Mesothelial cell of epicardium (in vitro differentiated cells): ENCODE measurements at places on chromosomes 7 and 10.

DNA sequence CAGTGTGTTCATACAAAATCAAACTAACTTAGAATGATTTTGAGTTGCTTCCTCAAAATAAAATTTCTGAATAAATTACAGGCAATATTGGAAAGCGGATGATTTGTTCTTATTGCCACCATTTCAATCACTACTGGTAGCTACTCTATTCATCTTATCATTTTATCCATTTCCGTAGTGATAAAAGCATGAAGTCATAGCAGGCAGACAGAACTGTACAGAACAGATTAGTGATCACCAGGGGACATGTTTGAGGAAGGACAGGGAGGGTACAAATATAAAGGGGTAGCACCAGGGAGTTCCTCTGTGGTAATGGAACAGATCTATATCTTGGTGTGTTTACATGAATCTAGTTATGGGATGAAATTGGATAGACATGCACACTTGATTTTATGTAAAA is 138.5 kb downstream of the WNT2 start:
- no peak for DNase-seq

DNA sequence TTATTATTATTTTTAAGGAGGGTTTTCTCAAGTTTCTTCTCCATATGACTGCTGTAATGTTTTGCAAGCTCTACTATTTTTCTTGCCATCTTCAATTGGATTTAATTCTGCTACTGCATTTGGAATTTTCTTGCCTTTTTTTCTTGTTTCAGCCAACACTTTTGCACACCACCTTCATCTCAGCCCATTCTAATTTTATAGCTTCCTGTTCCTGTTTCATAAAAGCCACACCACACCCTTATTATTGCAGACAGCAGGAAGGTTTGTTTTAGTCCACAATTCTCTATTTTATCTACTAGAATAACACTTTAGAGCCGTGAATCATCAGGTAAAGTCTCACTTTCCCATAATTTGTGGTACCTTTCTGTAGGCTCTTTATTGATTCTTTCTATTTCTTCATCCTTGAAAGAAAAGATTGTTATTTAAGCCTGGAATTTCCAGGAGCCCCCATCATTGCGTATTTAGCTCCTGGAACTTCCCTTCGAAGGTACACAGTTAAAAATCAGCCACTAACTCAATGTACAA is 209.3 kb upstream of the TBX20 start:
- DNase-seq = no peak

DNA sequence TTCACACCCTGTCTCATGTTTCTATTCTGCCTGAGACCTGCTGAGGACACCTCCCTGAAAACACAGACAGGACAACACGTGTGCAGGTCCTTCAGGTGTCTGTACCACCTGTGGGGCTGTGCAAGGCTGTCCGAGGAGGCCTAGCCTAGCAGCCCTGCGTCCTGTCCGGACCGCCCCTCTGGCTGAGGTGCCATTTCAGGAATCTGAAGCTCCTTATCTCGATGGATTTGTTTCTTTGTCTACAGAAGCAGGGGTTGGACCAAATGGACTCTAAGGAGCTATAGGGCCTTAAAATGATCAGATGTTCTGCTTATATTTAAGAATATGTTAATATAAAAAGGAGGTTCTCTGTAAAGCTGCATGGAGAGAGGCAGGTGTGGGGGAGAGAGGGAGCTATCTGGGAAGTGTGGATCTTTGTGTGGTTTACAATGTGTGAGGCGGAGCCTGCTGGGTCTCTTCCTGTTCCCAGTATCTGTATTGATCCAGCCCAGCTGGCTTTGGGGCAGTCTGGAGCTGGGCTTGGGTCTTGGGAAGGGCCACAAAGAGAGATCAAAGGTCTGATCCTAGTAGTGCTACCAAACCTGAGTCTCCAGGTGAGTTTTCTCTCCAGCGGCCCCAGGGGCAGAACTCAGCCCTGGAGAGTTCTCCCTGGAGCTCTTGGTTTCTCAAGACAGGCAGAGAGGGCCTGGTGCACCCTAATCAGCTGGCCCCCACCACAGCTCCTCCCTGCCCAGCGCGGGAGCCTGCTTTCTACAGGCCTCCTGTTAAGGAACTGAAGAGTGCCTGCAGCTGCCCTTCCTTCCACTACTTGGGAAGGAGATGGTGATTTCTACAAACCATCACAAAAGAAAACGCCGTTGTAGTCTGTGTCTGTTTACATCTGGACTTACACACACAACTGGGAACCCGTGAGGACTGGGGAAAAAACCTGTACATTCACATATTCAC is 3.4 kb upstream of the MNX1 start:
- no peak for DNase-seq

DNA sequence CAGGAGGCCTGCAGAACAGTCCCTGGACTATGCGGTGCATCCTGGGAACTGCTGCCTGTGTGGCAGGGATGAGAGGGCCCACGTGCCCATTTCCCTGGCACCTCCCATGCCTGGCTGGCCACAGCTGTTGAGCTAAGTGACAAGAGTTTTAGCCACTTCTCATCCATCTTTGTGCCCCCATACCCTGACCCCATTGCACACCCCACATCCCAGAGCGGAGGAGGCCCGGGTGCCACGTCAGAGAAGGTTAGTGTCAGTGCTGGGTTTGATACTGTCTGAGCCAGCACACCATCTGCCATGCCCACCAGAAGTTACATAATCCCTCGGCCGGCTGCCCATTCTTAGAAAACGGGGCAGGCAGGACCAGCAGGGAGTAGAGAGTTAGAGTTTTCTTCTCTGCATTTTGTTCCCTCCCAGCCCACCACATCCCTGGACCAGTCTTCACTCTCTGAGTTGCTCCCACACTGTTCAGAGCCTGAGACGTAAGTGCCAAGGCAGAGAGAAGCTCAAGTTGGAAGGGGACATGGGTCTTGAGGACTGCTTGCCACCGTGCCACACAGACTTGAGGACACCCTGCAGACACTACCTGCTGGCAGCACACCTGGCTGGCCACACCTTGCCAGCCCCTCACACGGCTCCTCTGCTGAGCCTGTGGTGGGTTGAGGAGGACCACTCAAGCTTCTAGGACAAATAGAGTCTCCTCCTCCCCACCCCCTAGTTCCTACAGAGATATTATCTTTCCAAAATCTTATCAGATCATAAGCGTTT is 13.1 kb downstream of the UNC5B start:
- DNase-seq = no peak
